Stomach (tissue), 19 donors: ENCODE measurements at places on chromosomes 5 and 9.

DNA sequence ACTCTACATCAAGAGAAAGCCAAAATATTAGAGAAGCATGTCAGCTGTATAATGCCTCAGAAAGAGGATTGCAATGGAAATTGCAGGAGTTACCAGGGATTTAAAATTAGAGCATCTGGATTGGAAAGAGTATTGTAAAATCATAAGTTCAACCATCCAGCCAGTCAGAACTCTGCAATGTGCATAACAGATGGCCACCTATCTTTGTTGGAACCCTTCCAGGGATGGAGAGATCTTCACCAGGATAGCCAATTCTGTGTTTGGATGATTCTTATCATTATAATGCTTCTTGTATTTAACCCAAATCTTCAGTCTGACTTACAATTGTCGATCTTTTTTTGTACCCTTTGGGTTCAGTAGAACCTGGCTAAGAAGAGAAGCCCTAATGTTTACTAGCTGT, 164.4 kb downstream of the TLR4 start:
- DNase-seq = no peak

- peak; percentile 37 for DNase-seq
These were observed 94.5 kb upstream of the LIFR start for GRCh38 chr5:38650946-38651345.

GRCh38 chr9:122197882-122198281, 30.9 kb downstream of the LHX6 start:
- no peak for DNase-seq

GRCh38 chr9:135220601-135221575, 133.4 kb downstream of the OLFM1 start:
- DNase-seq = no peak

GRCh38 chr9:75889577-75889976, 896 bp upstream of the PCSK5 start:
- no peak for DNase-seq

- peak; percentile 77 for DNase-seq
These were observed 106.0 kb downstream of the PHF2 start for GRCh38 chr9:93682155-93682968.

GRCh38 chr5:139646111-139646510, 2.0 kb upstream of the CXXC5 start:
- DNase-seq = no peak

GRCh38 chr5:10875201-10875768, 114.3 kb upstream of the DAP start:
- no peak for DNase-seq

DNA sequence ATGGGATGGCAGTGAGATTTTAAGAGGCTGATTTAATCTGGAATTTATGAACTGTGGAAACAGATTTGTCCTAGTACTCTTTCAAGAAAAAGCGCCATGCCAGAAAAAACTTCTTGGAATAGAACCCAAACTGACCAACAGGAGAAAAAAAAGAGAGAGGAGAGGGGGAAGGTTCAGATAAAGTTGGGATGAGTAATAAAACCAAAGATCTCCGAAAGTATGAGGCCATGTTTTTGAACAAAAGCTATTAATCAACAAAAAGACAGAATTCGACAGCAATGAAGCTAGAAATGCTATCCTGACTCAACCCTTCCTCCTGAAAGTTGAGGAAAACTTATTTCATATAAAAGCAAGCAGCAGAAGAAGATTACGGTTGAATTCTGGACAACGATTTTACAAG, 135.5 kb downstream of the CEMIP2 start:
- DNase-seq = no peak

DNA sequence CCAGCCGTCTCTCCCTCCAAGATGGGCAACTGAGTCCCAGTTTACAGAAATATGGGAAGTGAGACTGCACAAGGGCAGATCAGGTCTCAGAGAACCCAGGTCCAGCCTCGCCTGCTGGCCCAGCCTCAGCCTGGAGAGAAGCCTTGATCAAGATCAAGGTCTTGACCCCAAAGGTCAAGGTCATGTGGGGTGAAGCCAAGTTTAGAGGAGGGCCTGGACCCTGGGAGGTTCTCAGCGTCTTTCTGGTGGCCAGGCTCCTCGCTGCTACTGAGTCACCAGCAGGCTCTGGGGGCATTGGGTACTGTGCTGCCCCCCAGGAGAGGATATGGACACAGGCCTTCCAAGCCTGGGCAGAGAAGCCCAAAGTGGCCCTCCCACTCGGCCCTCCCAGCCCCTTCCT, 8.8 kb downstream of the IPPK start:
- DNase-seq = no peak

- DNase-seq = no peak
These were observed 191.1 kb upstream of the DMRT1 start for GRCh38 chr9:650362-650761.

GRCh38 chr9:110175275-110175968, 32.5 kb downstream of the C9orf152 start:
- no peak for DNase-seq

GRCh38 chr5:177354256-177354655, 2.8 kb upstream of the LMAN2 start:
- DNase-seq = no peak

- DNase-seq = no peak
These were observed 71.5 kb downstream of the JAKMIP2 start for GRCh38 chr5:147711019-147711418.

DNA sequence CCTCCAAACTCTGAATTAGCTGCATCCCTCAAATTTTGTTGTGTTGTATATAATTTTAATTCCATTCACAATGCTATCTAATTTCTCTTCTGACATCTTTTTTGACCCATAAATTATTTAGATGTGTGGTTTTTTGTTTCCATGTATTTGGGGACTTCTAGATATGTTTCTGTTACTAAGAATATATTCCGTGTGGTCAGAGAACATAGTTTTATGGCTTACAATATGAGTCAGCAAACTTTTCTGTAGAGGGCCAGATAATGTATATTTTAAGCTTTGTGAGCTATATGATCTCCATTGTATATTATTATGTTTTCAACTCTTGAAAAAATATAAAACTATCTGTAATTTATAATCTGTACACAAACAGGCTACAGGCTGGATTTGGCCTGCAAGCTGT, 33.4 kb downstream of the MVB12B start:
- DNase-seq = no peak

DNA sequence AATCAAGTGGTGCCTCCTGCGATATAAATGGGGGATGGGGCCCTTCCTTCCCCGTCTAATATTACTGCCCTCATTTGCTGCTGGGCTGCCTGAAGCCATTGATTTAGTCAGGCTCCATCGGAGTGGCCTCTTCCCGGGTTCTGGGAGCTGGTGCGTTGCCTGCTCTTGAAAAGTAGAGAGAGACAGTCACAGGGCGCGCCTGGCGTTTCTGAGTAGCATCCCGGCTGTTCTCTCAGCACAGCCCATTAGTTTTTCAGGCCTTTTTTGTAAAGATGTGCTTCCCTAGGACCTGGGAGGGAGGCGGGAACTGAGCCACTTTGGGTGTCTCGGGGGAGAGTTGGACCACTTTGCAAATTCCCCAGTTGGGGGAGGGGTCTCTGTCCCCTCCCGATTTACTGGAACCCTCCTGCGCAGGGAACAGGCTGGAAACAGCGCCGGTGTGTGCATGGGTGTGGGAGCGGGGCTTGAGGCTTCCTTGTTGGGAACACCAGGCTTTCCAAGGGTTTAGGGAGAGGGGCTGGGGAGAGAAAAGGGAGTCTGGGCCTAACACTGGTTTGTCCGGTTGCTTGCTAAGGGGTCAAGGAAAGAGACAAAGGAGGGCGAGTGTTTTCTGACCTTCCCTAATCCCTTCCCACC, 4.7 kb downstream of the PRDM6 start:
- DNase-seq = peak; percentile 15

DNA sequence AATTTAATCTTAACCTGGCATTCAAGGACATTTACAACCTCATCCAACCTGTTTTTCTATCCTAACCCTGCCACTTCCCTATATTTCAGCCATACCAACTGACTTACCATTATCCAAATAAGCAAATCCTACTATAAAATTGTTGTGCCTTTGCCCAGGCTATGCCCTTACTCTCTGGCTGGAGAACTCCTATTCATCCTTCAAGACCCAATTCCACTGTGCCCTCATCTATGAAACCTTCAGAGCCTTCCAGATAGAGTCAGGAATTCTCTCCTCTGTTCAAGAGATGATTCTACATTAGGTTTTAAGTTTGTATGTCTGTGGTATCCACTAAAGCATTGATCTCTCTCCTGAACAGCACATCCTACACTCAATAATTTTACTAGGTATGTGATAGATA, 46.3 kb upstream of the MSX2 start:
- no peak for DNase-seq

DNA sequence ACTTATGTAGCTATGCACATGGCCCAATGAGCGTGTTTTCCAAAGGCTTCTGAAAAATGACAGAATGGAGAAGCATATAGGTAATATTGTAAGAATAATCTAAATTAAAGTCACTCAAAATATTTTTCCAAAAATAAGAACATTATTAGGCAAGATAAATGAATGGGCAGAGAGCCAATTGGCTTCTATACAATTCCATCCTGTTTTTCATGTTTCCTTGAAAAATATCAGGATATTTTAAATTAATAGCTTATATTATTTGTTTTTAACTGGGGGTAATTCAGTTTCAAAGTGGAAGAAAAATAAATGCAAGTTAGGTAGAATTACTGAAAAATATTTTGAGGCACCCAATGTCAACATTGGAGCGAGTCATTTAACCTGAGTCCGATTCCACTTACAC, 183.5 kb downstream of the PLK2 start:
- no peak for DNase-seq

GRCh38 chr5:134568761-134569695, 43.6 kb downstream of the JADE2 start:
- DNase-seq = peak; percentile 91

GRCh38 chr9:132773764-132774339, 103.6 kb downstream of the GTF3C4 start:
- no peak for DNase-seq

- no peak for DNase-seq
These were observed 264.8 kb downstream of the CSNK1G3 start for GRCh38 chr5:123776761-123777160.

GRCh38 chr5:168132241-168132641, 159.2 kb upstream of the WWC1 start:
- DNase-seq = no peak

- peak; percentile 30 for DNase-seq
These were observed 3.3 kb upstream of the SMC5 start for GRCh38 chr9:70255486-70255885.

DNA sequence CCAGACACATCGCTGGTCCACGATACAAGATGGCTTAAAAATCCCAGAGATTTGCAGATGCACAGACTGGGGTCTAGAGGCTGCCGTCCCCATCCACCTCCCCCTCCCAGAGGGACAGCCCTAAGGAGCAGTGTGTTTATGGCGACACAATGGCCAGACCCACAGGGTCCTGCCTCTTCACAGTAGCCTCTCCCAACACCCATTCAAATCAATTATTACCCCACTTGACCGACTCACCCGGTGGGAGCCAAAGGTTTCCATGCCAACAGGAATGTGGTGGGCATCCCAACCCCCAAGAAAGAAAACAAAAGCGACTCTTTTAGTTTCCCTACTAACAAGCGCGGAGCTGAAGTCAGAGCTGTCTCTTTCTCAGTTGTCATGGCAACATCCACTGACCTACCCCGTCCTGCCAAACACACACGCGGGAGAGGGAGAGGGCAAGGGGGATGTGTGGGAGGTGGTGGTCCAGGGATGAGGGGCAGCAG, 209.0 kb downstream of the TTLL11 start:
- peak; percentile 80 for DNase-seq

- DNase-seq = no peak
These were observed 7.9 kb upstream of the OXCT1 start for GRCh38 chr5:41878173-41878572.

DNA sequence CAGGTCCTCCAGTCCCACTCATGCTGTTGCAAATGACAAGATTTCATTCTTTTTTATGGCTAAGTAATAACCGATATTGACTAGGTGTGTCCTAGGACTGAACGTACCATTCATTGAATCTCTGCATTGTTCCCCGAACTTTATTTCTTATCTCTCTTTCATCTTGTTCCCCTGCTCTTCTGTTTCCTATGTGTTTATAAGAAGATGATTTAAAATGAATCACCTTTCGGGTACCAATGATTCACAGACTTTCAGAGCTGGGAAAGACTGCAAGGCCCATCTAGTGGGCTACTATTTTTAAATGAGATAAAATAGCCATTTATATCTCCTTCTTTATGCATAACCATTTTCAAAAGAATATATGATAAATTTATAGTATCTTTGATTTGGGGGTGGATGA, 133.0 kb downstream of the CDH18 start:
- no peak for DNase-seq

DNA sequence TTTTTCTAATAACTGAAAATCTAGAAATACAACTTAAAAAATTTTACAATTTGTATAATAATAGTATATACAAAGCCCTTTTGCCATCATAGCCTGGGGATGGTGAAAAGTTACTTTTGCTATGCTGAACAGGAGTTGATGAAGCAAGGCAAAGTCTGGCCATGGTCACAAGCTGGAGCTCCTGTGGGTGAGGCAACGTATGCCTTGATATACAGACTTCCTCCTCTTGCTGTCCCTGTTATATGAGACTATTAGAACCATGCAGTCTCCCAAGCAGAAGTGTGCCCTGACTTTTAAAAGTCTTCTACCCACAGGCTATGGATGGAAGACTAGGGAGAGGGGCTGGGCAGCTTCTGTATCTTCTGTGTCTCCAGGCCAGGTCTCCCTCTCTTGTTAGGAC, 15.7 kb downstream of the FAM151B start:
- no peak for DNase-seq

DNA sequence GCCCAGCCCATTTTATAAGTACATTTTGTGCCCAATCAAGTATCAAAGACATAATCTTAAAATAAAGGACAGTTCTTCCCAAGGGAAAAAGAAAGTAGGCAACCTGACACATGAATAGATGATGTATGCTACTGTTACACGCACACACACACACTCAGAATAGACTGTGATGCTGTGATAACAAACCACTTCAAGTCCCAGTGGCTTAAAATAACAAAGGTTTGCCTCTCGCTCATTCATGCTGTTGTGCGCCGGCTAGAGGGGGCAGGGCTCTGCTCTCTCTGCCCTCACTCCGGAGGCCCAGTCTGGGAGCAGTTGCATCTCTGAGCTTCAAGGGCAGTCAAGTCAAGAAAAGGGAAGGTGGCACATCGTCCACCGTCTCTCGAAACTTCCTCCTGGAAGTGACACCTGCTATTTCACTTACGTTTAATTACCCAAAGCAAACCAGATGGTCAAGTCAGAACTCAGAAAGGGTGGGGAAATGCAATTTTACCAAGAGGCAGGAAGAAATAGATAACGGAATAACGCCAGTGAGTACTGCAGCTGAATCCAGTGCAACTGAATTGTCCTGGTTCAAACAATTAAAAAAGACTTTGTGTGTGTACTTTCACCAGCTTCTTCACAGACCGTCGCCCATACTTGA, 43.3 kb downstream of the ANKRD33B start:
- DNase-seq = no peak

DNA sequence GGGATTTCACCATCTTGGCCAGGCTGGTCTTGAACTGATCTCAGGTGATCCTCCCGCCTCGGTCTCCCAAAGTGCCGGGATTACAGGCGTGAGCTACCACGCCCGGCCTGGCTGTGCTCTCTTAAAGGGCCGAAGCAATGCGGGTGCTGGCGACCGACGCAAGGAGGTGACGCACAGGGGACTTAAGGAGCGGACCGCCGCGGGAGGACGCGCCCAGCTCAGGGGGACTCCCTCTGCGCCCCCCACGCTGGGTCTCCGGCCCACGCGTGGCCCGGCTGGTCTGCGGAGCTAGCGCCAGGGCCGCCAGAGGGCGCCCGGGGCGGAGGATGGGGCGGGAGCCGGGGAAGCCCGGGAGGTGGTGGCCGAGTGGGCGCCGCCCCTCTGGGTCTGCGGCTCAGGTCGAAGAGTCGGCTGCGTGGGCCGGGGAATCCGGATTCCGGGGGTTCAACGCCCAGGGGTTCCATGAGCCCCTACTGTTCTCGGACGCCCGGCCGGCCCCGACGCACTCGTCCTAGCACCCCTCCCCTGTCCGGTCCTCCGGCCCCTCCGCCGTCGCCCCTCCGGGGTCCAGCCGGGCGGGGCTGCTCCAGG, 502 bp upstream of the CERCAM start:
- peak; percentile 92 for DNase-seq
